T-helper 9 cell (primary cell): ENCODE measurements at places on chromosomes 4 and X.

GRCh38 chr4:133156096-133156495, 7.0 kb downstream of the PCDH10 start:
- DNase-seq: no peak

DNA sequence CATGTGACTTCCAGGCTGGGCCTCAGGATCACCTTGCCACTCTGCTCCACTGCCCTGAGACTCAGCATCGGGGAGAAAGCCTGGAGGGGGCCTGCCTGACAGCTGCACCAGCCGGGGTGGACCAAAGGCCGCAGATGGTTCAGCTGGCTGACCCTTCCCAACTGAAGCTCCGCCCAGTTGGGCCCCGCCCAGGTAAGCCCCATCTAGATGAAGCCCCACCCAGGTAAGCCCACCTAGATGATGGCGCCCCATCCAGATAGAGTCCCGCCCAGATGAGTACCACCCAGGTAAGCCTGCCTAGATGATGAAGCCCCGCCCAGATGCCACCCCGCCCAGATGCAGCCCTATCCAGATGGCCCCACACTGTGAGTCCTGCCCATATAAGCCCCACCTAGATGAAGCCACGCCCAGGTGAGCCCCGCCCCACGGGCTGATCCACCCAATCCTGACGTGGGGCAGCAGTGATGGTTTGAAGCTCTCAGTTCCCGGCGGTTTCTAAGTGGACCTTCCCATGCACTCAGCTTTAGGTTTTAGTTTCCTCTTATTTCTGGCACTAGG, 10.0 kb downstream of the ZFYVE28 start:
- no peak for DNase-seq

DNA sequence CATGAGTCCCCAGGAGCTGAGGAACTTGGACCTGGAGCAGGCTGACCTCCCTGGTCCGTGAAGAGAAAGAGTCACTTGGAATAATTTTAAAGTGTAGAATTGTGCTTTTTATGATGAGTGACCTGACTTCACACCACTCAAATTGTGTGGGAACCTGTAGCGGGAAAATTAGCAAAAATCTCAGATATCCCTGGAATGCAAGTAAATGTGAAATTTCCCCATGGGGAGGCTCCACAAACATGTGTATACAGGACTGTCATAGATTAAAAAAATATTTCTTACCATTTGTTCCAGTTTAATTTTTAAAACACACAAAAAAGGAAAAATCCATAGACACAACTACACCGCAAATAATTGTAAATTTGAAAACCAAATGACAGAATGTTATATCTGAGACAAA, 1079.6 kb upstream of the PABPC4L start:
- no peak for DNase-seq

GRCh38 chr4:18014269-18014668, 7.3 kb downstream of the LCORL start:
- DNase-seq: no peak

DNA sequence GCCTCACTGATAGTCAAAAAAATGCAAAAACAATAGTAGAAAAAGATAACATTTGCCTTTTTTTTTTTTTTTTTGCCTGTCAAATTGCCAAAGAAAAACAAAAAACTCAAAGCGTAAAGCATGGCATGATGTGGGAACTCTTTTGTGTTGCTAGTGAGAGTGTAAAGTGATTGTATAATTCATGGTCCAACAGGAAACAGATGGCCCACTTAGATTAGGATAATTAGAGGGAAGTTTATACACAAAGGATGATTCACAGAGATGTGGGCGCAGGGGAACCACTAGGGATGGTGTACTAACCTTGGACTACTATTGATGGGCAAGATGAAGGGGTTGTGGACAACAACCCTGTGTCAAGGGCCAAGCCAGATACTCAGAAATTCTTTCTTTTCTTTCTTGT, 16.4 kb downstream of the MCUB start:
- no peak for DNase-seq

GRCh38 chrX:73213734-73214425, 771 bp downstream of the NAP1L2 start:
- DNase-seq: no peak

- DNase-seq: no peak
These were observed 2.0 kb downstream of the ANTXR2 start for GRCh38 chr4:80070880-80071603.

- no peak for DNase-seq
These were observed 48.3 kb downstream of the MTHFD2L start for GRCh38 chr4:74206088-74206825.

- no peak for DNase-seq
These were observed 1.9 kb downstream of the TLR7 start for GRCh38 chrX:12868747-12869146.

GRCh38 chr4:123849495-123849894, 452.9 kb downstream of the SPRY1 start:
- DNase-seq: no peak

- no peak for DNase-seq
These were observed 840 bp downstream of the GRID2 start for GRCh38 chr4:92304606-92305005.

DNA sequence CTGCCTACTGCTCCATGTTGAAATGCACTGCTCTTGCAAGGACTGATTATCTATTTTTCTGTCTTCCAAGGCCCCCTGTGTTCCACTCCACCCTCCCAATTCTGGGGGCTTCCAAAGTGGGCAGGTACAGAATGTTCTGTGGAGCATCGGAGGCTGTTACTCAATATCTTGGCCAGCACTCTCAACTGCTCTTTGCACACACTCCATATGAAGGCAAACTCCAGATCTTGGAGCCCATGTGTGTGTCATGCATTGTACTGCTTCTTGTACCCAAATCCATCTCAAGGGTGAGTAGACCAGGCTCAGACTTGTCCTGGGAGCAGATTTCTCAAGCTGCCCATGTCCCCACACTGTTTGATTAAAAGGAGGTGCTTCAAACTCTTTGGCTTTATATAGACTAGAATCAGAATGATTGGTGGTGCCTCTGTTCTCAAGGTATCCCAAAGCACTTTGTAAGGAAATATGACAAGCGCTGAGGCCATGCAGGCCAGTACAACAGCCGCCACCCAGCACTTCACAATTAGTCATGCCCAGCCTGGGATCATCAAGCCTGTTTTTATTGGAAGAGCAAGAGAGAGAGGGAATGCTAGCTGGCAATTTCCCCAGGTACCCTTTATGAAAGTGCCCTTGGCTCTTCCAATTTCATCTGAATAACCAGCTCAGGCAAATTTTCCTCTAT, 44.3 kb downstream of the AR start:
- DNase-seq: no peak

- DNase-seq: no peak
These were observed 166.8 kb downstream of the STIM2 start for GRCh38 chr4:27027428-27027827.

GRCh38 chr4:70559924-70560323, 32.1 kb upstream of the AMBN start:
- no peak for DNase-seq

DNA sequence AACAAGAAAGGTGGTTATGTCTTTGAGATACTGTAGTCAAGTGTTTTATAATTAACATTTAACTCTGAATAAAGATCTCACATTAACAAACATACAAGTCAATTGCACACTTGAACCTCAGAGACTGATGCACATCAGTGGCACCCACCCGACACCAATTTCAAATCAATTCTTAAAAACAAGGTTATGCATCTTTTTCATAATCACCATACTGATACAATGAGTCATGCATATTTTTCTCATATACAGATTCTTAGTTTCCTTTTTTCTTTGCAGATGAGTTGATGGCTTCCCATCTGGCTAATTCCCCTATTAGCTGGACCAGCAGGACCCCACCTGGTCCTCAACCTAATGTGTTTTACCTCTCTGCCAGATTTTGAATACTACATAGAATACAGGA, 136.2 kb upstream of the RPL34 start:
- no peak for DNase-seq

DNA sequence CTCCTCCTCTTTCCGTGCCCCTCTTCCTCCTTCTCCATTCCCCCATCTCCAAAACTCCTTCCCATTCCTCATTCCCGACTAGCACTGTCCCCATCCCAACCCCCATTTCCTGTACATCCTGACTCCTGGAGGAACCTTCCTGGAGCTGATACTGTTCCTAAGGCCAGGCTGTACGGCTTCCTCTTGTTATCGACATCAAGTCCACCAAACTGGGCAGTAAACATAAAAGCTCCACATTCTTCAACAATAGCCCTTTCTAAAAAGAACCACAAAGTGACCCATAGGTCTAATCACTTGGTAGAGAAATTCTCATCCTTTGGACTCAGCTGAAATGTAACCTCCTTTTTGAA, 22.9 kb downstream of the AWAT2 start:
- DNase-seq: no peak

DNA sequence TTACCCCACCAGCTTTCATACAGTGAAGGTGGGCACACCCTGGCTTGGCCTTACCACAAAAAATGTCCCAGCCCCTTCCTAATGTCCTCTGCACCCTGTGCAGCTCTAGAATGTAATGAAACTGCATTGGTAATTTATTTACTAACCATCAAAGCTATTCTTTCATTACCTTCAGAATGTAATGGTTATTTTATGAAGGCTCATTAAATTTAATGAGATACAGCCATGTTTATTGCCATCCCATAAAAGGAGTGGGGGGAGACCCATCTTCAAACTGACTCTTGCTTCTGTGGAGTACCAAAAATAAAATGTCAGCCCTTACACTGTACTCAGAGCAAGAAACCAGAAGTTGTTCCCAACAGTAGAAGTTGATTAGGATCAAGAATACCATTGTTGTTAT, 25.0 kb downstream of the NKX6-1 start:
- no peak for DNase-seq

DNA sequence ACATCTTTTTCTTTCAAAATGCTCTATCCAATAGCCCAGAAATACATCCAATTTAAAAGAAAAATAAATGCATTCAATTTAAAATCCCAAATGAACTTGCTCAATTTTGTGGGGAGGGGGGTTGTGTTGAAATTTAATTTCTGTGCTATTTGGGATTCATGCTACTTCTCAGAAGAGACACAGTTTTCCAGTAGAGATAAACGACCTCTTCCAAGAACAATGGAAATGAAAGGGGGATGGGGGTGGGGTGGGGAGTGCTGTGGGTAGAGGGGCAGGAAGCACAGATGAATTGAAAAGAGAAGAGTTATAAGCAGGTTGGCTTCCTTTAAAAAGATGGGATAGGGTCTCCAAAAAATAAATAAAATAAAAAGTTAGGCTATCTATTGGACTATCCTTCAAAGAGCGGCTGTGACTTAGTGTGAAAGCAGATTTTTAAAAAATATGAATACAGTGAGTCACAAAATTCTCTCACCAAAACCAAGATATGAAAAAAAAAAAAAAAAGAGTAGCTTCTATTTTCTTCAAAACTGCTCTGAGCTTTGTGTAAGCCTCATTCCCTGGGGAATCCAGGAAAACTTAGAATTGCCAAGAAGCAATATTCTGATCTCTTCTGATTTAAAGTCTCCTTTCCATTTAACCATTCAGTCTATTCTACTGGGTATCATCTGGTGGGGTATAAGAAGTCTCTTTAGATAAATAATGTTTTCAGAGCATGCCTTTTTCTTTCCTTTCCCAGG, 324.3 kb downstream of the PTTG2 start:
- no peak for DNase-seq

GRCh38 chr4:6372649-6373525, 99.5 kb downstream of the PPP2R2C start:
- no peak for DNase-seq

GRCh38 chr4:127533028-127533700, 99.6 kb upstream of the INTU start:
- DNase-seq: no peak

DNA sequence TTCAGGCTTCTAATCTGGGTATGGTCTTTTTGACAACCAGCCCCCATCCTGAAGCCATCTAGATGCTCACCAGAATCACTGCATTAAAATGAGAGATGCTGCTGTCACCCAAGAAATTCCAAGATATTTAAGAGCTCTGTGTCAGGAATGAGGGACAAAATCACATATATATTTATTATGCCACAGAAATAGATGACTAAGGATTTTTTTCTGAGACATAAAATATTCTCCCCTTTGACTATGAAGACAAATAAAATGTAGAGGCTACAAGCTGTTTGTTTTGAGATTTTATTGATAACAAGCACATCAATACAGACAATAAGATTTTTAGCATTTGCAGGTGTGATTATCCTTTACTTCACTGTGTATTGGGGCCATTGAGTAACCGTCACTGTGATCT, 77.4 kb downstream of the COMMD8 start:
- no peak for DNase-seq

GRCh38 chr4:51885363-51885762, 42.4 kb downstream of the DCUN1D4 start:
- no peak for DNase-seq

DNA sequence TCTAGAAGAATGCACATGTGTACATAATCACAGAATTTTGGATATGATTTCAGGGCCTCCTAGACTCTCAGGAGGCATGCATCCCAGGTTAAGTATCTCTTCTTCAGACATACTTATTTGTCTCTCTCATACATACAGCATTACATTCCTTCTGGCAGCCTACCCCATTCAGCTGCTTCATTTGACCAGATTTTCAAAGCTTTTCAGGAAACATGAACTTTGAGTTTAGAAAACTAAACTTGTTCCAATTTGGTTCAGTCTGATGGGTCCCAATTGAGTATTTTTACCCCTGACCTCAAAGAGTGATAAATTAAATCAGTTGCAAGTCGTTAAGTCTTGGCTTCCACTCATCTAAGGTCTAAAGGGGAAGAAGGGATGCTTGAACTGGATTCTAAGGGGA, 330.9 kb downstream of the ARHGAP24 start:
- no peak for DNase-seq

GRCh38 chr4:72194453-72194852, 162.7 kb downstream of the NPFFR2 start:
- no peak for DNase-seq

- DNase-seq: no peak
These were observed 20.2 kb upstream of the MAP3K15 start for GRCh38 chrX:19535476-19535875.

- DNase-seq: no peak
These were observed 20.2 kb downstream of the GPAT3 start for GRCh38 chr4:83556006-83556707.

DNA sequence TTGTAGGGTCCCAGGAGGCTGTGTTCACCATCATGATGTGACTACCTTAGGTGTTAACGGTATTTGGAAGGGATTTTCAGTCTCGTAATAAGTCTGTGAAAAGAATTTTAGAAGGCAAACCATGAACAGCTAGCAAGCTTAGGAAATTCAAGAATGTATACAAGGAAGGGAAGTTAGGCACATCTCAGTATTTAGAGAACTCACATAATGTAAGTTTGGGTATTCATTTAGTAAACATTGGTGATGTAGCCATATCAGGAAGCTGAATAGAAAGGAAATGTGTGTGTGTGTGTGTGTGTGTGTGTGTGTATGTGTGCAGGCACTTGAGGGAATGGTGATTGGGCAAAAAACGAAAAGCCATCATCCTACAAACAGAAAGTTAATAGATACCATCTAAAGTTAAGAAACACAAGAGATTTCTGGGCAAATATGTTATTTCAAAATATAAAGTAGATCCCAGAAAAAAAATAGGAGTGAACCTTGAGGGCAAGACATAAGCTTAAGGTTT, 34.7 kb upstream of the PRKX start:
- DNase-seq: no peak
